NCI-H146 (cell line): ENCODE measurements at places on chromosomes 1 and 21.

DNA sequence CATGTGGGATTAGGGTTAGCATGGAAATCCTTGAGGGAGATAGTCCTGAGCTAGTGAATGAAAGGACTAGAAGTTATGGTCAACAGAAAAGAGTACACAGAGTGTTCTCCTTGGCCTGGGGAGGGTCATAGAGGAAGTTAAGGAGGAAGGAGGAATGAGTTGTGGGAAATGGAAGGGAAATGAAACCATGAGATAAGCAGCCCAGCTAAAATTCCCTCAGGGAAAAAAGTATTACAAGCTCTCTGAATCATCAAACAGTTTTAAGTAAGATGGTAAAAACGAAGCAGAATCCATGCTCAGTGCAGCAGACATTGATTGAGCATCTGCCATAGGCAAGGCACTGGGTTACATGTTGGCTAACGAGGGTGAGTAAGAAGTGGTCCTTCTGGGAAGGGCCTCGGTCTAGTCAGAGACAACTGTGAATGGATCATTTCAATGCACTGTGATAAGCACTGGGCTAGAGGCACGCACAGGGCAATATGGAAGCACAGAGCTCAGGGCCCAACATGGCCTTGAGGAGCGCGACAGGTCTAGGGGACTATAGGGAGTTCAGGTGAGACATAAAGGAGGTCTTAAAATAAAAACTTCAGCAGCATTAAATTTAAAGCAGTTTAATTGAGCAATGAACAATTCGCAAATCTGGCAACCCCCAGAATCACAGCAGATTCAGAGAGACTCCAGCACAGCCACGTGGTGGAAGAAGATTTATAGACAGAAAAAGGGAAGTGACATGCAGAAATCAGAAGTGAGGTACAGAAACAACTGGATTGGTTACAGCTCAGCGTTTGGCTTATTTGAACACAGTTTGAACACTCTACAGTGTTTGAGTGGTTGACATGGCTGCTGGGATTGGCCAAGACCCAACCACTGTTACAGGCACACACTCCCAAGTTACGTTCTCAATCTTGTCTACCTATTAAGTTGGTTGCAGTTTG is 219.5 kb downstream of the HLX start:
- no peak for DNase-seq

GRCh38 chr1:24949331-24949881 is 19.3 kb upstream of the RUNX3 start:
- no peak for DNase-seq

- no peak for DNase-seq
Measured at GRCh38 chr1:44418022-44418673, 13.1 kb downstream of the RNF220 start.

DNA sequence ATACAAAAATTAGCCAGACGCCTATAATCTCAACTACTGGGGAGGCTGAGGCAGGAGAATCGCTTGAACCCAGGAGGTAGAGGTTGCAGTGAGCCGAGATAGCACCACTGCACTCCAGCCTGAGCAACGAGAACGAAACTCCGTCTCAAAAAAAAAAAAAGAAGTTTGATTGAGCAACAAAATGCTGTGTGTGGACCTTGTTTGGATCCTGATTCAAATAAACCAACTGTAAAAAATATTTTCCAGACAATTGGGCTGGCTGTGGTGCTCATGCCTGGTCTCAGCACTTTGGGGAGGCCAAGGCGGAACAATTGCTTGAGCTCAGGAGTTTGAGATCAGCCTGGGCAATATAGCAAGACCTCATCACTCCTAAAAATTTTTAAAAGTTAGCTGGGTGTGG is 16.8 kb downstream of the PTAFR start:
- DNase-seq = no peak

GRCh38 chr1:78665809-78666208 is 16.2 kb downstream of the IFI44 start:
- no peak for DNase-seq

GRCh38 chr1:16125088-16125470 is 30.8 kb downstream of the EPHA2 start:
- no peak for DNase-seq

GRCh38 chr1:178684542-178685000 is 40.5 kb upstream of the RALGPS2 start:
- DNase-seq = no peak

GRCh38 chr1:203839081-203839480 is 22.3 kb upstream of the SNRPE start:
- no peak for DNase-seq

DNA sequence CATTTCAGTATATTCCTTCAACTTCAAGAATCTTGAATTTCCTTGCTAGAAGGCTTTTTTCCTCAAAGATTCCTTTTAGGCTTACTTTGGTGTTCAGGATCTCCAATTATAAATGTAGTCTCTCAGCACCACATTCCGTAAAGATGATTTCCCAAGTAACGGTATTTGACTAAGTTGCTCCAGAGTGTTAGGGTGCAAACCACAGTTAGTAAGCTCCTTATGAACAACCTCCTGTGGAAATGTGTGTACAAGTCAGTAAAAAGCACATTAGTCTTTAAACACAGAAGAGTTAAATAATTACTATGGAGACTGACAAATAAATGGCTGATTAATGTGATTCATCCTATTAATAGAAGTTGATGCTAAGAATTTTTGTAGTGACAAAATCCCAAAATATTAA is 10.3 kb downstream of the DONSON start:
- no peak for DNase-seq

DNA sequence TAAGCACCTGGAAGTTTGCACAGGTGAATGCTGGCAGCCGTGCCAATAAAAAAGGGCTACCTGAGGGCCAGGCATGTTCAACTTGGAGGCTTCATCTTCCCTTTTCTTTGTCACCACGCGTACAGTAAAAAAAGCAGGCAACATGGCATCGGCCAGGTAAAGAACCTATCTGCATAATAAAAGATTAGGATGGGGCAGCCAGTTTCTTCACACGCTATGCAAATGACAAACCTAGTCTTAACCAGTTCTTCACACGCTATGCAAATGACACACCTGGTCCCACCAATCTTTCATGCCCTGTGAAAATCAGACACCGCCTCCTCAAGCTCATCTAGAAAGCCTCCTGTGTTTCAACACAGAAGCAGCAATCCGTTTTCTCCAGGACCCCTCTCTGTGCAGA is 413.4 kb downstream of the HLX start:
- DNase-seq = peak; percentile 7

- no peak for DNase-seq
Measured at GRCh38 chr1:211935448-211935970, 99.8 kb downstream of the INTS7 start.

DNA sequence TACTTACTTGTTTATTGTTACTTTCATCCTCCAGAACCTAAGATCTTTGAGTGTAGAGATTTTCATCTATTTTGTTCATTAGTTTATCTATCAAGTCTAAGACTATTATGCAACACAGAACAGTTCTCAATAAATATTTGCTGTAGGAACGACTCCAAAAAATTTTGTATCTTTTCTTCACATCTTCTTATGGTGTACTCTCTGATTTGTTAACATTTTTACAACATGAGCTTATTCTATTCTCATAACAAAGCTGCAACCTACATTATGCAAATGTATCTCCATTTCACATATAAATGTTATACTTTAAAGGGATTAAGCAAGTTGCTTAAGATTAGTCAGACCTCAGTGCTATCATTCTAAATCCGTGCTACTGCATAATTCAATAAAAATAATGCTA is 514.2 kb upstream of the ZP4 start:
- DNase-seq = no peak

DNA sequence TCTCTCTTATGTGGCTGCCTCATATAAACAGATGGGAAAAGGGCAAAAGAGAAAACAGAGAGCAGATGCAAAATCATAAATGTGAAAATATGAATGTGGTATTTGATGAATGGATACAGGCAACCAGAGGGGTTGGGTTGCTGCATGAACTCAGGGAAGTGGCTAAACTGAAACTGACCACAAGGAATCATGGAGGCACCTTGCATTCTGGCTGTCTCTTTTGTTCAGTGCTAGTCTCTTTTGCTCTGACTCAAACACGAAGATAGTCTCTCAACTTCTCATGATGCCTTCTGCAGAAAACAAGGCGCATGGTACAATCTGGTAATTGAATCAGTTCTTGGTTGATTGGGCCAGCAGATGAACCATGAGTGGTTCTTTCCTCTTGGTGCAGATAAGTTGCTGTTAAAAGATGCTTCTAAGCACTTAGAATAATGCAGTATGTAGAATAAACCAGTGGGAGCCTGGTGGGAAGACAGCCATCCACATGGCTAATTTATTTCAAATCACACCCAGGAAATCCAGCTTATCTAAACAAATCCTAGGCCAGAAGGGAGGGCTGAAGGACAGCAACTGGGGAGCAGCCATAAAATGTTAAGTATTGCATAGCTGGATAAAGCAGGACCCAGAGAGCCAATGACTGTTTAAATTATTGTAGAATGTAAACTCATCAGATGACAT is 64.2 kb downstream of the HLX start:
- DNase-seq = no peak

DNA sequence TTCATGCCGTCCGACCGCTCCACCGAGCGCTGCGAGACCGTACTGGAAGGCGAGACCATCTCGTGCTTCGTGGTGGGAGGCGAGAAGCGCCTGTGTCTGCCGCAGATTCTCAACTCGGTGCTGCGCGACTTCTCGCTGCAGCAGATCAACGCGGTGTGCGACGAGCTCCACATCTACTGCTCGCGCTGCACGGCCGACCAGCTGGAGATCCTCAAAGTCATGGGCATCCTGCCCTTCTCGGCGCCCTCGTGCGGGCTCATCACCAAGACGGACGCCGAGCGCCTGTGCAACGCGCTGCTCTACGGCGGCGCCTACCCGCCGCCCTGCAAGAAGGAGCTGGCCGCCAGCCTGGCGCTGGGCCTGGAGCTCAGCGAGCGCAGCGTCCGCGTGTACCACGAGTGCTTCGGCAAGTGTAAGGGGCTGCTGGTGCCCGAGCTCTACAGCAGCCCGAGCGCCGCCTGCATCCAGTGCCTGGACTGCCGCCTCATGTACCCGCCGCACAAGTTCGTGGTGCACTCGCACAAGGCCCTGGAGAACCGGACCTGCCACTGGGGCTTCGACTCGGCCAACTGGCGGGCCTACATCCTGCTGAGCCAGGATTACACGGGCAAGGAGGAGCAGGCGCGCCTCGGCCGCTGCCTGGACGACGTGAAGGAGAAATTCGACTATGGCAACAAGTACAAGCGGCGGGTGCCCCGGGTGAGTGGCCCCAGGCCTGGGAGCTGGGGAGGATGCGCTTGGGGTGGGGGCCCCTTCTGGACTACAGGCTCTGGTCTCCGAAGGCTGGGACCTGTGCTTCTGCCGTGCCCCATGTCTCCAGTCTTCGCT is 1.1 kb downstream of the SKI start:
- peak; percentile 47 for DNase-seq

DNA sequence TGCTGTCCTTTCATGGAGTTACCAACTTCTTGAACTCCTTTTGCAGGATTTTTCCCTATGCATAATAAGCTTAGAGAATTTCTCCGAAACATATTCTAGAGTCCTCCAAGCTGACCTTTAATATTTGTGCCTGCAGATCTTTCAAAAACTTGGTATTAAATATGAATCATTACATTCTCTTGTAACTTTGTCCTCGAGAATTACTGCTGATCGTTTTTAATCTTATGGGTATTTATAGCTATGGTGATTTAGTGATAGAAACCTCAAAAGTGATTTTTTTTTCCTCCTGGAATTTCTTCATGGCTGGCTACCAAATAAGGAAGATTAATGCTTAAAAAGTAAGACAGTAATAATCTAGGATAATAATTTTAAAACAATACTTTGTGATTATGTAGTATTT is 39.1 kb downstream of the MAP3K21 start:
- DNase-seq = no peak

DNA sequence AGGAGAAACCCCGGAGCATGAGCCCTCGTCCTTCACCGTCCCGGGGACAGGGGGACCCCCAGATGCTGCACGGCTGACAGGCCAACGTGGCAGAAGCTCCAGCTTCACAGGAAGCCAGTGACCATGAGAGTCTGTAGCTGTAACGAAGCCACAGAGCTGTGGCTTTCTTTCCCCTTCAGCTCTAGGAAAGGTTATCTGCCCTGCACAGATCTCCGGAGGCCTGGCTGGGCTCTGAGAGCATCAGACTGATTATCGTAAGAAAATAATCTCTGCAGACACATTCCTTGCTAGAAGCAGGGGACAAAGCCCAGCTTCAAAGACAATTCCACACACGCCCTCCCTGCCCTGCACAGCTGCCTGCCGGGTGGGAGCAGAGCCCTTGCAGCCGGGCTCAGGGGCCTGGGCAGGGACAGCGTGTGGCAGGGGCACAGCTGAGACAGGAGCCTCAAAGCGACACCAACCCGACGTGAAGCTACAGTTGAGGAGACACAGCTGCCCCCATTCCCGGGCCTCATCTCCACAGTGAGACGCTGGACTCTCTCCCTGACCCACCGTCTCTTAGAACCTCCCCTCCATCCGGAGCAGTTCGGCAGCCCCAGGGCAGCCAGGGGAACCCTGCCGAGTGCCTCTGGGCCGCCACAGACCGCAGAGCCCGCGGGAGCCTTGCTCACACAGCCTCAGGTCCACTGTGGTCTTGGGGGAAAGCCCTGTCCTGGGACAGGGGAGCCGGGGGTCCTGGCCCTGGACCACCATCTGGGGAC is 30.6 kb downstream of the POFUT2 start:
- DNase-seq = no peak

GRCh38 chr1:940107-941014 is 16.6 kb downstream of the SAMD11 start:
- DNase-seq = peak; percentile 53

DNA sequence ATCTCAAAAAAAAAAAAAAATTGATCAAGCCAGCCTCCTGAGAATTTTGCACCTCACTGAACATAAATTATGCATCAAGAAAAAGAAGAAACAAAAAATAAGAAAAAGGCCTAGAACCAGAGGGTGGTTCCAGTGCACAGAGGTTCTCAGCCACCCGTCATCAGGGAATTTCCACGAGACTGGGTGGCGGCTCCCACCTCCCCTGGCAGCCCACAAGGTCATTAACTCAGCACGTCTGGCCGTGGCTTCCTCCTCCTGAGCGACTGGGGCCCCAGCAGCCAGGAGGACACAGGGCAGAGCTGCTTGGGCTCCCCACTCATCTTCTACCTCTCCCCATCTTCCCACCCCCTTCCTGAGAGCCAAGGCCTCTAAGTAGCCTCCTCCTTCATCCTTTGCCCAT is 15.7 kb upstream of the TMEM51 start:
- DNase-seq = no peak

DNA sequence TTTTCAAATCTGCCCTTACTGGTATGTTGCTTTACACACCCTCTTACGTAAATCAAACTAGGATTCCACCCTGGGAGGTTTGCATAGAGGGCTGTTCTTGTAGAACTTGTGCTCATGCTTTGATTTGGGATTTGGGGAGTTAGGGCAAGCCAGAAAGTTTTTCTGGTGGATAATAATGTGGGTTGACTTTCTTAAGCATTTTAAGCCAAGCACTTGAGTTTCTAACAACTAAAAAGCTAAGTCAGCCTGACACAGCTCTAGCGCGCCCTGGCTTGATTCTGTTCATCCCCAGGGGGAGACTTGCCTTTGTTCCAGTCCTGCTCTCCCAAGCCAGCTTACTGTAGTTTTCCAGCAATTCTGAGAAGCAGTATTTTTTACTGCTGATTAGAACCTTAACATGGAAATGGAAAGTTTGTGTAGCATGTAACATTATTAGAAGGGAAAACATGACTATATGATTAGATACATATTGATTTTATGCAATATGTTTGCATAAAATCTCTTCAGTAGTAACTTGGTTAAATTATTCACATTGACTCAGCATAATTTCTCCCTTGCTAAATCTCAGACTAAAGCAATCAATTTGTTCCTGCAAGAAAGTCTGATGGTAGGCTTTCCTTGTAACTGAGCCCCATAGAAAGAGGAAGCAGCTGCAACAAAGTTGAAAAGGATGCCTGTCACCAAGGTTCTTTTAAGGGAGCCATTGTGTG is 11.0 kb upstream of the PGD start:
- no peak for DNase-seq
